Heart right ventricle (tissue), 16 donors: ENCODE measurements at places on chromosomes 11 and 22. TPM values are rescaled to one million over a fixed set of nuclear protein-coding genes. Genes with fewer than 3 reads are reported as not detected.

DNA sequence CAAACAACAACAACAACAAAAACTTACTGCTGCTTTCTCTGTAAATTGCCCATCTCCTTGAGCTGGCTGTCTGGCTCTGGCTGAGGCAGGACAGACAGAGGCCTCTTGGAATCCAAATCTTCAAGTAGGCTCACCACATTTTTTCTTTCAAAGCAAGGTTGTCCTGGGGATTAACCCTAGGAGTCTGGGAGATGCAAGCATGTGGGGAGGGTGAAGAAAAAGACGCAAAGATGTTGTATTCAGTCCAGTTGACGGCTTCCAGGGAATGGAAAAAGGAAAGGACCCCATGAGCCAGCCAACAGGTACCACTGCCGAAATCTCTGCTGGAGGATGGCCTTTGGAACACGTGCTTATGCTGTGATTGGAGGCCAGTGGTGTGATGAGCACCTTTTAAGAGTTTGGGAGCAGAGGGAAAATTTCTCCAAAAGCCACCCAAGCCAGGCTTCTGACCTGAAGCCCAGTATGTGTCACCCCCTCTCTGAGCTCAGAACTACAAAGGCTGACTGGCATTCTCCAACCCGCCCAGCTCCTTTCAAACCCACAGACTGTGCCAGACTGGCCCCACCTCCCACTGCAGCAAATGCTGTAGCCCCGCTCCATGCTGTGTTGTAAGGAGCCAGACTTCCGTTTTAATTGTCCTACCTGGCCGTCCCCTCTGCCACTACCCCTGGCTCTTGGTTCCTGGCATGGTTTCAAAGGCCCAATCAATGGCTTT, 10.8 kb downstream of the BLID start:
- DNase-seq: no peak

GRCh38 chr22:19961868-19962245, 20.2 kb upstream of the TXNRD2 start:
- no peak for DNase-seq

DNA sequence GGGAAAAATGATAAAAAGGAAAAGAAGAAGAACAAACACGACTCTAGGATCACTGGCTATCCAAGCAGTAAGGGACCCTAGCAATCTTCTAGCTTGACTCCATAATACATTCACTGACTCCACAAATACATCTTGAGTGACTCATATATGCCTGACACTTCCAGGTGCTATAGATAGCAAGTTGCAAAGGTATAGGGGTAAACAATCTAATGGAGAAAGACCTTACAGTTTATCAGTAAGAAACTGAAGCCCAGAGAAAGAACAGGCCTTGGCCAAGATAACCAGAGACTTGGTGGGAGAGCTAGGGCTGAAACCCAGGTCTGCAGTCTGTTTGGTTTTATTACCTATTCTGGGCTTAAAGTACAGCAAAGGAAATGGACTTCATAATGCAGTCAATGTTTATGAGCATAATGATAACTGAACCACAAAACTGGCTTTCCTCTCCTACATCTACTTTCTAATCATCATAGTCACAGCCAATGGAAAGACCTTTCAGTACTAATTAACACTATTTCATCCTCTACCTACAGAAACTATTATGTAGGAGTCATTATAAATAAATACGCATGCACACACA, 19.7 kb upstream of the SLC5A1 start:
- no peak for DNase-seq

DNA sequence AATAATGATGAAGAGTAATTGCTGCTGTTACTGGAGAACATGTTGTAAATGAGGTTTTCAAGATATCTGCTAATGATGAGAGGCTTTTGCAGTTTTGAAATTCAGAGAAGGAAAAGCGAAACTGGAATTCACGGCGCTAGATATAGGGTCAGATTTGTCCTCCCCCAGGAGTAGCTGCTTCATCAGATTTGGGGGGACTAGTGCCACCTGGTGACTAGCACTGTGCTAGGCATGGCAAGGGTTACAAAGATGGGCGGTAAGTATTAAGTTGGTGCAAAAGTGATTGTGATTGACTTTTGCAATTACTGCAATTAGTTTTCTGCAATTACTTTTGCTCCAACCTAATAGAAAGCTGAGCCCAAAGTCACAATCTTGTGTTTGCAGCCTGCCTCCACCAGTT, 879.9 kb upstream of the TENM4 start:
- DNase-seq: no peak

DNA sequence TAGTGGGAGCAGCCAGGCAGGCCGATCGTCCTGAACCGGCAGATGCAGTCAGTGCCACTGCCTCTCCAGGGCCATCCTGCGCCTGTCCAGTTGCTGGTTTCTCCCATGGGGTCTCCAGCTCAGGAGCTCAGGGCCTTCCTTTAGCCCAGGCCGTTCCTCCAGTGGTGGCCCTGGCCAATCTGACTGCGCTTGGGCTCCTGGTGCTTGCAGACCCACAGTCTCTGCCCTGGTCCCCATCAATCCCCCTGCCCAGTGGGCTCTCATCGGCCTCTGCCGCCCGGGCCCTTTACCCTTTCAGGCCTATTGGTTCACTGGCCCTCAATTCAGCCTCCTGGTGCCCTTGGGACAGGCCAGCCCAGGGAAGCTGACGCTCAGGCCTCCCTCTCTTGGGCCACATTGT, 29.2 kb upstream of the TSKU start:
- no peak for DNase-seq

Gene MRPL48
- 32.7 TPM for total RNA-seq

Gene LAYN
- total RNA-seq: 4.7 TPM

- no peak for DNase-seq
Measured at GRCh38 chr11:5335170-5335569, 8.2 kb downstream of the OR51B5 start.

DNA sequence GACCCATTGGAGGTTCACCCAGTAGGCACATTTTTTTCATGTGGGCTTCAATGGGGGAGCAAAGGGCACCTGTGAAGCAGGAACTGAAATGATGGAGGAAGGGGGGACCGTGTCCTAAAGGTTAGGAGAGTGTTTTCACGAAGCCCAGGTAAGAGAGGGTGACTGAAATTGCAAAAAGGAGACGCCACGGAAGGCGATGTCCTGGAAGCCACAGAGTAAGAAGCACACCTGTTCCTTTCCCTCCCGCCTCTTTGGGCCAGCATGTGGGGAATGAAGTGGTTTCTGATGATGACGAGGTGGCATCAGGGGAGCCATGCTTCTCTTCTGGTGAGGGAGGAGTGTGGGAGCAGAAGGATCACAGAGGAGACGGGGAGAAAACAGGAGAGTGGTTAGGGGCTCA, 37.0 kb upstream of the MICAL2 start:
- no peak for DNase-seq
